Stimulated activated CD8-positive, alpha-beta memory T cell treated with anti-CD3 and anti-CD28 coated beads, Interleukin-15, amount 100 ng/mL, for 48 hours (primary cell): ENCODE measurements at places on chromosomes 3 and 15.

GRCh38 chr3:52195291-52195597 is 2.7 kb upstream of the ALAS1 start:
- DNase-seq, result no peak

DNA sequence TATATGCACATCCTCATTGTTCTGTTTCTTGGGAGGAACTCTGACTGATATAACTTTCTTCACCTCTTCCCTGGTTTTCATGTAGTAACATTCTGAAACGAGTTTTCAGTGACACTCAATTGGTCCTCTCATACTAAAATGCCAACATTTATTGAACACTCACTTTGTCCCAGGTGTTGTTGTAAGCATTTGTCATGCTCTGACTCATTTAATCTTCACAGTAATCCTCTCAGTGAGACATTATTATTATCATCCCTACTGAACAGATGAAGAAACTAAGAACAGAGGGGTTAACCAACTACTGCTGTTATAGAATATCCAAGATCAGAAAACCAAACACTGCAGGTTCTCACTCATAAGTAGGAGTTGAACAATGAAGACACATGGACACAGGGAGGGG is 94.1 kb upstream of the MRPL3 start:
- DNase-seq, result no peak

DNA sequence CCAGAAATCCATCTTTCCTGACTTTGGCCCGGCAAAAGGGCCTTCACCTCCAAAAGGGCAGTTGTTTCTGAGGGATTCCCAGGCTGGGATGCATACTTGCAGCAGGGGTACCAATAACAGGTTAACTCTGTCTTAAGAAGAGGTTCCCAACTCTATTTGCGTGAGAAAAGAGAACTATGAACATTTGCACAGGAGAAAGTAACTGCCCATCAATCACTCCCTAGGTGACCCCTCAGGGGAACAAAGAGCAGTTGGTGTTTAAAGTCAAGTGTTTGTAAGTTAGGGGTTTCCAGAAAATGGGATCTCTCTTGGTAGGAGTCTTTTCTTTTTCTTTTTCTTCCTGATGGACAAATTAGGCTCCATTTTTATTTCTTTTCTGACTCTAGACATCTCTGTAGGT is 97.3 kb downstream of the EPHB1 start:
- no peak for DNase-seq

DNA sequence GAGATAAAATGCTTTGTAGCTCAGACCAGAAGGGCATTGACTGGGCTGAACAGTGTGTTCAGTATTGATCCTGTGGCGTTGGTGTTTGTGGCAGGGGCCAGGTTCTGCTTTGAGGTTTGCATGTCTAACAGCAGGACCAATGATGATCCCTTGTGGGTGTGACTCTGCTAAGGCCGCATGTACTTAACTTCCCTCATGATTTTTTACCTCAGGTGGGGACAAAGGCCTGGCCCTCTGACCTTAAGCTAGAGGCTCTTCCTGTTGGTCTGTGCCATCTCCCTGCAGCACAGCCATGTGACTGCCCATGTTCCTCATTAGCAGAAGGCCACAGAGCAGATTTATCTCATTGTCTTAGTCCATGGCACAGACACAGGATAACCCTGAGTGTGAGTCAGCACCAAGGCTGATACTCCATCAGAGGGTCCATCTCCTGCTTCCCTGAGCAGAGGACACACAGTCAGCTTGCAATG is 34.3 kb upstream of the BSN start:
- DNase-seq, result no peak

GRCh38 chr3:52843108-52843865 is 8.5 kb upstream of the MUSTN1 start:
- DNase-seq, result no peak

GRCh38 chr3:143151004-143151731 is 31.6 kb downstream of the CHST2 start:
- DNase-seq, result no peak

DNA sequence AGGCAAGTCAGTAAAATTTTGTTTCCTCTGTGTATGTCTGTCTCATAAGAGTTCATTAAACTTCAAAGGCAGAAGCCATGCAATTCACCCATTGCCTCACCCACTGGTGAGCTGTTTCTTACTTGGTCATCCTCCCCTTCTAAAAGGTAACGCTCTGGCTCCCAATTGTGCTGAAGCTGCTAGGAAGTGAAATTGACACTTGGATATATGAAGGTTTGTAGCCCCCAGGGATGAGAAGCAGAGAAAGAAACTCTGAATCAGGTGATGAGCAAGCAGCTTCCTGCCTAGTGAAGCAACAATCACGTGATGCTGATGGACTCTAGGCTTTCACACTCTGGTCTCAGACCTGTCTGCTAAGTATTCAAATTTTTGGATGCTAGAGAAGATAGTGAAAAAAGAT is 70.7 kb downstream of the CD200R1L start:
- no peak for DNase-seq

DNA sequence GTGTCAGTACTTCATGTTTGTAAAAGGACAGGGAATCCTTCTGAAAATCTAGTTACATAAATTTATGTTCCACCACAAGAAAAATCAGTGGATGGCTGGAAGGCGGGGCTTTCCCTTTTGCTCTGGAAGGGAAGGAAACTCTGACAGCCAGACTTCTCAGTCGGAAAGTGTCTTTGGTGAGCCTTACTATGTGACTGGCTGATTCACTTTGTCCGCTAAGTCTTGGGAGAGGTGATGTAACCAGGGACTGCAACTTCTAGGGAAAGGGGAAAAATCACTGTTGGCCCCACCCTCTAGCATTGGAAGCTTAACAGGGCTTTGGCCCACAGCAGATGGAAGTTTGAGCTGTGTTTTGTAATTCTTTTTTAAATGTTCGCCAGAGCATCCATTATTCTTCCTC is 281.4 kb upstream of the CTDSPL start:
- no peak for DNase-seq

DNA sequence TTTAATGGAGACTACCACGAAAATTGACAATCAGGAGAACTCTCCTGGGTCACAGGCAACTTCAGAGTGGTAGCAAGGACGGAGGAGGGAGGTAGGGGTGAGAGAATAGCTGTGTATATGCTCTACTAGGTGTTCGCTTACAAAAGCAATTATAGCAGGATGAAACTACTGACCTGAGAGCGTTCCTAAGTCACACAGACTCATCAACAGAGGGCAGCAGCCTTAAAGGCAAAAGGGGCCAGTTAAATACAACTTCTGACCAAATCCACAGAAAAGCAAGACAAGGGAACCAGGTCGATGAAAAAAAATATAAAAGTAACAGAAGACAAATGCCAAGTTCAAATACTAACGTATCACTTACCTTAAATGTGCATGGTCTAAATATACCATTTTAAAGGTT is 894.6 kb downstream of the PLOD2 start:
- no peak for DNase-seq

DNA sequence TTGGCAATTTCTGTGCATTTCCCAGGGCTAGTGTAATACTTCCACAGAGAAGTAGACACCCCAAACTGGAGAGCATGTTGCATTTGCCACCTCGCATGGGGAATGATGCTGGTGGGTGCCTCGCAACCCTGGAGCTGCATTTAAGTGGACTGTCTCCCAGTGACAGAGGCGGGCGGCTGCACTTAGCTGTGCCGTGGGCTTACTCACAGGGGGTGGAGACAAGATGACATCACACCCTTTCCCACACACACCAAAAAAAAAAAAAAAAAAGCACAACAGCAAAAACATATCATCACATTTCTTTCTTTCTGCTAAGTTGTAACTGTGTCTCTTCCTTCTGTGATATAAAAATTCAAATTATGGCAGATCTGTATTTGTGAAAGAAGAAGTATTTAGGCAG is at the start of gene ABI3BP:
Gene ABI3BP (minus strand): TSS at position 113 of the 400 bp plus-strand sequence. CDS start 37 bp downstream, at position 76.
- DNase-seq, result peak; percentile 6

GRCh38 chr3:107794664-107795443 is 272.1 kb downstream of the BBX start:
- DNase-seq, result no peak

DNA sequence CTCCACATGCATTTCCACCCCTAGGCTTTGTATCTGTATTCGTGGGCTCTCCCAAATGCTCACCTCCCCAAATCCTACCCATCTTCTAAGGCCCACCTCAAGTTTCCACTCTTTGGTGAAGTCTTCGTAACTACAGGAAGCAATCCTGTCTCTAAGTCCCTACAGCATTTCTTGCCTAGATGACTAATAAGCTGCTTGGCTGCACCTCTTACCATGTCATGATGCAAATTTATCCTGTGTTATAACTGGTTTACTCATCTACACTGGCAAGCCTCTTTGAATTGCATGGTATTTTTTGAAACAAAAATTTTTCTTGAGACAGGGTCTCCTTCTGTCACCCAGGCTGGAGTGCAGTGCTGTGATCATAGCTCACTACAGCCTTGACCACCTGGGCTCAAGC is 73.3 kb downstream of the SETMAR start:
- no peak for DNase-seq

DNA sequence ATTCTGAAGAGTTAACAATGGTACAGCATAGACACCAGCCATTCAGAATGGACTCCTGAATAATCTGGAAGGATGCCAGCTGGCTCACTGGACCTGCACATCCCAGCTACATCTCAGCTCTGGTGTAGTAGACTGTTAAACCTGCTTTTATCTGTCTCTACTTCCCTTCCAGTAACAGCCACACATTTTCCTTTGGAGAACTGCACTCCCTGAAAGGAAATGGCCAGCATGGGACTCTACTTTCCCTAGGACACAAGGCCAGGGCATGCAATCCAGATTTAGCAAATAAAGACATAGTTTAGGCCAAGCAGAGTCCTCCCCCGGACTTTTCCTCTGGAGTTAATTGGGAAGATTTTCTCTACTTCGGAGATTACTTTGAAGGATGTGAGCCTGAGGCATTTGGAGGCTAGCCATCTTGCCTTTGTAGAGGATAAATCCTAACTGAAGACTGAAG is 82.7 kb upstream of the TCF12 start:
- DNase-seq, result no peak

DNA sequence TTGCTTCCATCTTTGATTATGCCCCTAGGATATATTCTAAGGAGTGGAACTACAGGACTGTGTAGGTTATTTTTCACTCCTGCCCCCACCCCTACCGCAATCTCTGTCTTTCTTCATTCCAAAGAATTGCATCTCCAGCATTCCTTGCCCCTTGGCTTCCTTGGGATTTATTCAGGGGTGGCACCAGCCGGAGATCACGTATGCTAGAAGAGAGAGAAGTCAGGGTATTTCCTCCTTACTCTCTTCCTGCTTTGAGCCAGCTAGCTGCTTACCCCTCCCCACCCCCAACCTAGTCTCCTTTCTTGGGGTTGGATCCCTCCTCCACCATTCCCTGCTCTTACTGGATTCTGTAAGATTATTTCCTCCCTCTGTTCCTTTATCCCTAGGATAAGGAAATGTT is 35.0 kb upstream of the DENND4A start:
- no peak for DNase-seq

DNA sequence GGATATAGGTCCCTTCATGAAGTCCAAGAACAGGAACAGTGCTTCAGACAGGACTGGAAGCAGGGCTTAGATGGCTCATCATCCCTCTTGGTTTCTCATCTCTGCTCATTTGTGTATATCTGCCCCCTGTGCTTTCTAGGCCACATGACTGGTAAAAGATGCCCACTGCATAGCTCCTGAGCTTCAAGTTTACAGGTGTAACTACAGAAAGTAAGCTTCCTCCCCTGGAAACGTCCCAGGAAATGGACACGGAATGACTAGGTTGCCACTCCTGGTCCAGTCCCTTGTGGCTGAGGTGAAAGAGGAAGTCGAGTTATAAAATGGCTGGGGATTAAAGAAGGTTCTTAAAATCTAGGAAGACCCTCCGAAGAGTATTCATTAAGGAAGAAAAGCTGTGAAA is 32.5 kb downstream of the MYO5A start:
- DNase-seq, result no peak

DNA sequence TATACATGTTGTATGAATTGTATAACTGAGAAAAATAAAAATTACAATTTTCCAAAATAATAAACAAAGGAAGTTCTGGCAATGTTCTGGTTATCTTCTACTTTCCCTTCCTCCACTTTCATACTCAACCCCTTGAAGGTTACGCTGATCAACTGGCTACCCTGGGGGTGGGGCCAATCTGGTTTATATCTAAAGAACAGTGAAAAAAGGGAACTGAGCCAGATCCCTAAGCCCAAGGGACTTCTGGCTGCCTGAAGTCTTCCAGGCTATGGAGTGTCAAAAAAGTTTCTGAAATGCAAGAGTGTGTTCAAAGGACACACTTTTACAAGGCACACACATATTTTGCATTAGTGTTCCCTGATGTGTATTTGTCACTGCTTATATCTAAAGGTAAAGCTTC is 591.9 kb downstream of the ROBO1 start:
- no peak for DNase-seq

- no peak for DNase-seq
Observed at GRCh38 chr3:182438398-182438797, 354.9 kb upstream of the ATP11B start.

DNA sequence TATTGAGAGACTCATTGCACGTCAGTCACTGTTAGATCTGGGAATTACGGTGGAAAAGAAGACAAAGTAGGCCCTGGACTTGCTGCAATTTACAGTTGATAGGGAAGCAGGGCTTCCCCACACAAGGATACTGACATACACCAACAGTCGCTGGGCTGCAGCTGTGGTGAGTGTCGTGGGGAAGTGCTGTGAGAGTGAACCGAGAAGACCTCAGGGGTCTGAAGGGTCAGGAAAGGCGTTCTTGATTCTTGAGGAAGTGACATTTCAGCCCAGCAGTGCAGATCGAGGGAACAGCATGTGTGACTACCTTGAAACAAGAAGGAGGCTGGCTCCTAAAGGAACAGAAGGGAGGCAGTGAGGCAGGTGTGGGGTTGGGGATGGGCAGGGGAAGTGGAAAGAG is 22.5 kb downstream of the MYZAP start:
- no peak for DNase-seq

- DNase-seq, result no peak
Observed at GRCh38 chr15:64051407-64052259, 5.3 kb upstream of the DAPK2 start.

GRCh38 chr3:116759316-116759715 is 49.7 kb downstream of the TUSC7 start:
- no peak for DNase-seq

DNA sequence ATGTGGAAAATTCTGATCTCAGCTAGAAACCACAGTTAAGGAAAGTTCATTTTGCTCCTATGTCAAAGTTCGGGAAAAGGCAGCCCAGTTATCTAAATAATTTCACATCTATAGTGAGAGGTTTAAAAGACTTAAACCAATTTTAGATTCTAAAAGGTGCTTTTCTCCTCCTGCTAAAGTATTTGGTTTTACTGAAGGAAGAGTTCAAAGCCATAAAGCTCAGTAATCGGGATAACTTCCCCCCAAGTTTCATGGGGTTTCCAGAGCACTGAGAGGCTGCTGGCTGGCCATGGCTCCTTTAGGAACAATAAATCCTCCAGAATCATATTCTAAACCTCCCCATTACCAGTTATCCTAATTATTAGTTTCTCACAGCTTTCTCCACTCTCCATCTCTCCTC is 38.2 kb downstream of the ZIC4 start:
- no peak for DNase-seq
